NT2/D1 (cell line): ENCODE measurements at places on chromosomes 7 and 10.

GRCh38 chr10:77077316-77077945 lies 560.2 kb downstream of the KCNMA1 start:
- no peak for DNase-seq

- peak; percentile 16 for DNase-seq
These were observed at the start of gene HK1 for GRCh38 chr10:69278446-69278963. Gene HK1, plus strand, starts transcription at chr10:69278496.

DNA sequence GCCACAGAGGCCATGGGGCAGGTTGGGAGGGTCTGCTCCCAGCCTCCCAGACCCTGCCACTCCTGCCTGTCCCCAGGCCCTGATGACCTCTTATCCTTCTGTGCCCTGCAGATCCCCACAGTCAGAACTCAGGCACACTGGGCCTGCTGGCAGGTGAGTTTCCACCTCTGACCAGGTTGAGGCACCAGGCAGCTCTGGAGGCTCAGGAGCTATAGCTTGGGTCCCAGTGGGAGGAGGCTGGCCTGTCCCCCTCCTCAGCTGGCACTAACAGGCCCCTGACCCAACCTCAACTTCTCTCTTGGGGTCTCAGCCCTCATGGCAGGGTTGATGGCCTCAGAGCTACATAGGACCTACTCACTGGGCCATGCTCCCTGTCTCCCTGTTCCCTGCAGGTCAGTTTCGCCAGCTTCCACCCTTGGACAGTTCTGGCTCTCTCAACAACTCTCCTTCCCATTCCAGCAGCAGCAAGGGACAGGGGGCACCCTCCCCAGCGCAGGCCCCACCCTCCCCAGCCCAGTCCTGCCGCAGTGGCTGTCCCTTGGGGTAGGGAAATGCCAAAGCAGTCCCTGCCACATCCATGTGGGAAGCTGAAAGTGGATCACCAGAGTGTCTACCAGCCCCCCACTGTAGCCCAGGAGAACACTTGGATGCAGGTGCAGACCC lies 2.7 kb upstream of the AEBP1 start:
- DNase-seq, result no peak

GRCh38 chr10:80165173-80165572 lies 32.6 kb downstream of the PLAC9 start:
- DNase-seq, result no peak

DNA sequence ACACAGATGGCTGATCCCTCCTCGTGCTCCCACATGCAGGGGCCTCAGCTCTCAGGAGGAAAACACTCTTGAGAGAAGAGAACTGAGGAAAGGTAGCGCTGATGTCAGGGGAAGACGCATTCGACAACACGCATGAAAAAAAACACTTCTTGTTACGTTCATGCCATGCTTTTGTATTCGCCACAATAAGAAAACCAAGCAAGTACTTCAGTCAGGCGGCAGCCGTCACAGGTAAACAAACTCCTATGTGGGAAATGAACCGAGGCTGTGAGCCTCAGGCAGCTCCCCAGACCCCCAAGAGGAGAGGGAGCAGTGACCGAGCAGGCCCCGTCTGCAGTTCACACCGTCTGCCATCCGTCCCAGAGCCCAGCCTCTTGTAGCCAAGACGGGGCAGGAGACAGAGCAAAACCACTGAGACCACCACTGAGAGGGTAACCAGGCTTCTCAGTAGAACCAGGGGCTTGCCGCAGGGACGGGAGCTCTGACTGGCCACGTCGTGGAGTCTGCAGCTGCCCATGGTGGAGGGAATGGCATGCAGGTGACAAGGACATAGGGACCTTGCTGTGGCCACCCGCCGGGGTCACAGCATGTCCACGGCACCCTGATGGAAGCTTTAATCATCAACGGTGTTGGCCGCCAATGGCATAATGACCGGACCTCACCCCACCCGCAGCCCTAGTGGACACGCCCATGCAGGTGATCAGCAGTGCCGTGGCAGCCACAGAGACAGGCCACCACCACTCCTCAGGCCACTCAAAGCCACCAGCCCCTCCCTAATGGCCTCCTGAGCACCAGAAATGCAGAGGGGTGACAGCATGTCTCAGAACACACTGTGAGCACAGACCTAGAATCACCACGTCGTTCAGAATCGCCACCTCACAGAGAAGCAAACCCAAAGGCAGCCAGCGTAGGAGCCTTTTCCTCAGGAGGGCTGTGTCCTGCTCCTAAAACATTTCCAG lies 304.3 kb downstream of the PTPRN2 start:
- no peak for DNase-seq

- DNase-seq, result no peak
These were observed 184.7 kb downstream of the MAGI2 start for GRCh38 chr7:79268730-79269129.

- DNase-seq, result no peak
These were observed 709 bp upstream of the NIPSNAP2 start for GRCh38 chr7:55963584-55964168.

DNA sequence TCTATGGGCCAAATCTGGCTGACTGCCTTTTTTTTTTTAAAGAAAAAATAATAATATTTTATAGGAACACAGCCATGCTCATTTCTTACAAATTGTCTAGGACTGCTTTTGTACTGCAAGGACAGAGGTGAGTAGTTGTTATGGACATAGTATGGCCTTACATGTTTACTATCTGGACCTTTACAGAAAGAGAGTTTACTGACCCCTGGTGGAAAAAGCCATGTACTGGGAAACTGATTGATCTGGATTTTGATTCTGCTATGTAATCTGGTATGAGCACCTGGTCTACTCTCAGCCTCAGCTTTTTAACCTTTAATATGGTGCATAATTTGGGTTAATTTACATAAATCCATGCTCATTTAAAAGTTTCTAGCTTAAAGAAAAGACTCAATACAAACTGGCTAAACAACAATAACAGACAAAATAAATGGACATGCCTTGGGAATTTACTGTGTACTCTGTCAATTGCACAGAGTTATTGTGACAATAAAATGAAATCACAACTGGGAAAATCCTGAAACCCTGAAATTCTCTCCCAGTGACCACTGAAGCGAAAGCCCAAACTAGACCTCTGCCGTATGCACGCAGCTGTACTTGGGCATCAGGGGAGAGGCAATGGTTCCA lies 260.7 kb downstream of the BMPER start:
- peak; percentile 35 for DNase-seq

GRCh38 chr10:89299031-89299430 lies 2.8 kb upstream of the IFIT2 start:
- no peak for DNase-seq

DNA sequence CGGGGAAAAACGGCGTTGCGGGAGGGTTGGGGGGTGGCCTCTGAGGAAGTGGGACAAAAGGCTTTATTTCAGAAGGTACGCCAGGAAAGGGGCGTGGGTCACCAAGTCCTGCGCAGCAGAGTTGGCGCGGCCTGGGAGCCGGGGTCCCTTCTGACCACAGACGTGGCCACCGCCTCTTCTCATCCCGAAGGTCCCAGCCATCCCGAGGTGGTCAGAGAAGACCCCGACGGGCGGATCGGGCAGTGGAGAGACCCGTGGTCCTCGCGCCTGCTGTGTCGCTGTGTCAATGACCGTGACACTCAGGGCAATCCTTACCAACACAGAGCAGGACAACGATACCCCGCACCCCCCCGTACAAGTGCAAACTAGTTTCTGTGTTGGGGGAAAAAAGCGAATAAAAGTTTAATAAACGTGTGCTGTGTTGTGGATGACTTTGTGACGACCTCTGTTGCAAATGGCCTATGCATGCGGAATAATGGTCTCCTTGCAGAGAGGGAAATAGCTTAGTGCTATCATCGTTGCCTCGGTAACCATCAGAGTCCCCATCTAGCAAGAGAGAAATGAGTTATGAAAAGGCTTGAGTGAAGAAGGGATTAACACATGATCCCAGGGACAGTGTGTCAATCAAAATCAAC lies 19.4 kb upstream of the GATA3 start:
- DNase-seq, result no peak

GRCh38 chr7:132546366-132547127 lies 29.7 kb downstream of the PLXNA4 start:
- DNase-seq, result no peak

- no peak for DNase-seq
These were observed 122.7 kb upstream of the TMEM72 start for GRCh38 chr10:44788147-44789129.

DNA sequence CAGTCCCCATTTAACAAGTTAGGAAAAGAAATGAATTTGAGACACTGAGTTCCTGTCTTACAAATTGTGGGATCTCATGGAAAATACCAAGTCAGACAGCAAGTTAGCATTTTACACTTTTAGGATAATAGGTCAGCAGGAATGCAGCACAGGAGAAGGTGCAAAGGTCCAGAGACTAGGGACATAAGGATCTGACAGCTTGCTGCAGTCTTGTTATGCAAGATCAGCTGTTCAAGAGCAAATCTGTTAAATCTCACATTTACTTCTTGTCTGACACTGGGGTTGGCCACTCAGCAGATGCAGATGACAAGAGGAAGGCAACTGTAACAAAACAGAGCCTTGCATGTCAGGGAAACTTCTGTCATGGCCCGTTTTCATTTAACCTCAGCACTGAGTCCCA lies 239.6 kb downstream of the PHF14 start:
- no peak for DNase-seq

DNA sequence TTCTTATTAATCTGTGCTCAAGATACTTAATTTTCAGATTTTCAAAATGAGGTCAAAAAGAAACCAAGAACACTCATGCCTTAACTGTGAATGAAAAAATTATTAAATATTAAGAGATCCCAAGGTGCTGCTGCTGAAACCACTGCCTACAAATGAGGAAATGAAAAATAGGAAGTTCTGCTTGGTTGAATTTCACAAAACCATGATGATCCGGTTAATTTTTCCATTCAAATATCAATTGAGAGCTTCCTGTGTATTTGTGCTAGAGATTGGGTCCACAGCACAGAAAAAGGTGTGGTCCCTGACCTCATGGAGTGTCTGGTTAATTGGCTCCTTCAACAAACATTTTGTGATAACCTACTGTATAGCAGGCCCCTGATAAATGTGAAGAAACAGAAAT lies 132.7 kb upstream of the YAE1 start:
- DNase-seq, result no peak

DNA sequence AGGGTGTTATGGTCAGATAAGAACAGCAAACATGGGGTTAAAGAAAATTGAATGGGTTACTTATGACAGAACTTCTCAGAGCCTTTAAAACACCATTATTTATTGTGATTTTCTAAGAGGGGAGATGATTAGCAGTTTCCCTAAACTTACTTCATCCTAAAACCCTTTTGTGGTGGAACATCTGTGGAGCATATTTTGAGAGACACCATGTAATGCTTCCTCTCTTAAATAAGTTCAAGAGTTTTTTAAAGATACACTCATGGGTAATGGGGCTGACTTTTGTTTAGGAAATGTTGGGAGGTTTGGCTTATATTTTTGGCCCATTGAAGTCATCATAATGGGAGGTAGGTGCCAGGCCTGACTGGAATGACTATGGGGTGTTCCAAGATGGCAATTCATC lies 8.4 kb upstream of the PDCD4 start:
- DNase-seq, result no peak

DNA sequence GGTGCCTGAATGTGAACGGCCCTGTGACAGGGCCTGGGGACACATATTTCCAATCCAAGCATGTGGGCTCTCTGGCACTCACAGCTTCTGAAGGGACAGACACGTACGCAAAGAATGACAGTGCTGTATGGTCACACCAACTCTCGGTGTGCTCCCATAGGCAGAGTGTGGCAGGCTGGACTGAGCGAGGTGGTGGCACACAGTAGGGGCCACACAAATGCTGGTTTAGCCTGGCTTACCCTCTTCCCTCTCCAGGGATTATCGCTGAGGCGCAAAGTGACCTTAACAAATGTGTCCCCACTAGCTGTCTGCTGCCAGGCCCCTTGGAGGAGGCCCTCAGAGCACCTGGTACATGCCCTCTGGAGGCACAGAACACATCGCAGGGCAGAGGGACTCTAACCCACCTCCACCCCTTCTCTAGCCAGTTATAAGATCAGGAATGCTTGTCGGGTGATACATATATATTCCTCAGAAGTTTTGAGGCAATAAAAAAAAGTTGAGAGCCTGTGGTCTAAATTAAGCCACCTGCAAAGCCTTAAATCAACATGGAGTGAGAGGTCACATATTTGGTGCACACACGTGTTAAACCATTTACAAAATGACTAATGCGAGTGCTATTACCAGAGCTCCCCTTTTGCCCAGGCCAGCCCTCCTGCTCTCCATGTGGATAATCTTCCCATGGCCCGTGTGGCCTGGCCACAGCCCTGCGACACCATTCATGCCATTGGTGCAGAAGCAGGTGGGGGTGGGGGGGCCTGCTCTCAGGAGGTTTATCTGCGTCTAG lies 262.8 kb upstream of the GRB10 start:
- DNase-seq, result no peak

- DNase-seq, result no peak
These were observed 341.5 kb upstream of the AOAH start for GRCh38 chr7:37065779-37066271.

- no peak for DNase-seq
These were observed 107.3 kb upstream of the SHH start for GRCh38 chr7:155919391-155920067.

GRCh38 chr7:154672659-154673415 lies 330.1 kb downstream of the PAXIP1 start:
- no peak for DNase-seq

DNA sequence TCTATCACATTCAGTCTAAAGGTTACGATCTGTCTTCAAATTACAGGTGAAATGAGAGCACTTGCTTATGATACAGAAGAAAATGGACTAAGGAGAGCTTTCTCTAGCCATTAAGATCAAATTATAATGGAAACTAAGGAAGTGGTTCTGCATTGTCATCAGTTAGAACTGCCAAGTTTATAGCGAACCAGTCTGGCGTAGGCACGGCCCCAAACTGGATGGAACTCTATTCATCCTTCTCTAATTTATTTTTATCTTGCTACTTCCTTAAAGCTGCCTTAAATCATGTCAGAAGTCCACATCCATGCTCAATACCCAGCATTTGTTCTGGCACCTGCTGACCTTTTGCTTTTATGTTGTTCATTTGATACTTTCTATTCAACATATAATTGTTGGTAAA lies 63.7 kb upstream of the APBB1IP start:
- no peak for DNase-seq

GRCh38 chr10:114303556-114303955 lies 64.5 kb downstream of the VWA2 start:
- DNase-seq, result no peak

- no peak for DNase-seq
These were observed at the start of gene MMP21 for GRCh38 chr10:125775491-125776106. Gene MMP21, minus strand, starts transcription at chr10:125775821. Its CDS starts 0 bp downstream, at chr10:125775821.
